Activated gamma-delta T cell treated with Interleukin-2 at 50 U/mL for 16 hours (primary cell): ENCODE measurements at places on chromosomes 11 and 22.
A peak's percentile ranks its signal among the peaks of the same experiment; 100 is the strongest.

DNA sequence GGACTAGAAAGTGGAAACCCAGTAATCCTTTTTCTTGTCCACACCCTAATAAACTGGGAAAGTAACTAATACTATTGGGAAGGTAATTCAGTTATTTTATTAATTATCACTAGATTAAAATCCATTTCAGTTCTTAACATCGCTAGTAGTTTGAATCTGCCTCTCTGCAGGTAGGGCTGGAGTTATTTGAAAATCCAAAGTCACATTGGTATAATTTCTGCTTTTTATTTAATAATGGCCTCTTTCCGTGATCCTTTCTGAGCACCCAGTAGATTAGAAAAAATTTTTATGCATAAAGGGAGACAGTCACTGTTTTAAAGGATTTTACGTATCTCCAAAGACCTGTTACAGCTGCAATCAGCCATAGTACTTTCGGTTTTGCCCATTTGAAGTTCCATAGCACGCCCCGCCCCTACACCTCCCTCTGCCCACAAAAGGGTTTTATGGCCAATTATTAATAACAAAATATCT lies 605 bp upstream of the COPB1 start:
- peak; percentile 45 for DNase-seq

- no peak for DNase-seq
Observed at GRCh38 chr11:68763181-68763721, 11.9 kb upstream of the TESMIN start.

GRCh38 chr22:18905540-18906409 lies at the start of gene DGCR6:
TSS of gene DGCR6 (plus strand) at chr22:18906320. CDS start at chr22:18906375, 55 bp downstream.
- no peak for DNase-seq

- DNase-seq = peak; percentile 36
Observed at GRCh38 chr11:122852074-122852795, 13.9 kb downstream of the CRTAM start.

DNA sequence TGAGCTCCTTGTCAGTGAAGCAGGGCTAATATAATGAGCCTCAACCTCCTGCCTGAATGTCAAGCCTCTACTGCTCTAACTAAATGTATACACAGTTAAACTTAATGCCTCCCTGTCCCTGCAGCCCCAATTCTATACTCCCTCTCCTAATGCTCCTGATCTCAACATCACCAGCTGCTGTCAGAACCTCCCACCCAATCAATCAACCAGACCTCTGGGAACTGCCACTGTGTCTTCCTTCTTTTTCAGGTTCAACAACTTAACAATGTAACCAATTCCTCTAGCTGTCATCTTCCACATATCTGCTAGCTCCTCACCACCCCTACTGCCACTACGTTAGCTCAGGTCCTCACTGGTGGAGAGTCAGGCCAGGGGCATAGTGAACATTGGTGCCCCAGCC lies 339.8 kb upstream of the NARS2 start:
- DNase-seq = no peak

DNA sequence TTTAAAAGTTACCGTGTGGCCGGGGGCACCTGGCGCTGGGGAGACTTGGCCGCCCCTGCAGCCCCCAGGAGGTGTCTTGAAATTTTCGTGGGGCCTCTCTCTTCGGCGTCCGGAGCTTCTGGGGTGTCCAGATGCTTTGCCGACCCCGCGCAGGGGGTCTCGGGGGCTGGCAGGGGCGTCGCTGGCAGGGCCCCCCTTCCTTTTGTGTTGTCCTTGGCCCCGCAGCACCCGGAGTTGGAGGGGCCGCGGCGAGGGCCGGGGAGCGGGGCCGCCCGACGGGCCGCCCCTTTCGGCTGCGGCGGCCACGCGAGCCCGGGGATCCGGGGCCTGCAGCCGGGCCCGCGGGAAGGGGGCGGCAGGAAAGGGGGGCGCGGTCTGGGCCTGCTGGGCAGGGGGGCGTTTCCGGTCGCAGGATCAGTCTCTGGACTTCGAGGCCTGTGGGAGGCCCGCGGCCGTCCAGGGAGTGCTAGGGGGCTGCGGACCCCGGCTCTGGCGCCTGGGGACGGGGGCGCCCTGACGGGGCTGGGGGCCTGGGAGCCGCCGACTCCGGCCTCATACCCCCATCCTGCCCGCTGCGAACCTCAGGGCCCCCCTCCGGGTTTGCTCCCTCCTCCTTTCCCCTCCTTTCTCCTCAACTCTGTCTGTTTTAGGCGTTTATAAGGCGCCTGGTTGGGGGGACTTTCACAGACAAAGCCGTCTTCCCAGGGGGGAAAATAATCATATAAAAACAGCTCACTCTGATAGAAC lies 869 bp downstream of the ZC3H7B start:
- DNase-seq = peak; percentile 7

- no peak for DNase-seq
Observed at GRCh38 chr11:119121811-119122124, 388 bp downstream of the HINFP start.

DNA sequence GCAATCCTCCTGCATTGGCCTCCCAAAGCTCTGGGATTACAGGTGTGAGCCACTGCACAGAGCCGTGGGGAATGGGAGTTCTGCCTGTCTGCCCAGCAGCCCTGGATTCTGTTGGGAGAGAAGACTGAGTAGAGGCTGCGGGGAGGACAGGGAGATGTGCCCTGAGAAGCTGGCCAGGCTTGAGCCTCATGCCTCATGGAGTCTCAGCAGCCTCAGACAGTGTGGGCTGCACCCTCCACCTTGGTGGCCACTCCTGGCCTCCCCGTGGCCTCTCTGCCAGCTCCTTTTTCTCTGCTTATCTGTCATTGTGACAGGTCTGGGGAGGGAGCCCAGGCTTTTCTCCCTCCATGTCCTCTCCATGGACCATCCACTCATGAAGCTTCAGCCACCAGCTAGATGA lies 43.2 kb downstream of the DKK3 start:
- DNase-seq = no peak

GRCh38 chr11:31877863-31878262 lies 66.7 kb upstream of the PAX6 start:
- DNase-seq = no peak

- no peak for DNase-seq
Observed at GRCh38 chr11:106399076-106399511, 321.6 kb downstream of the AASDHPPT start.

DNA sequence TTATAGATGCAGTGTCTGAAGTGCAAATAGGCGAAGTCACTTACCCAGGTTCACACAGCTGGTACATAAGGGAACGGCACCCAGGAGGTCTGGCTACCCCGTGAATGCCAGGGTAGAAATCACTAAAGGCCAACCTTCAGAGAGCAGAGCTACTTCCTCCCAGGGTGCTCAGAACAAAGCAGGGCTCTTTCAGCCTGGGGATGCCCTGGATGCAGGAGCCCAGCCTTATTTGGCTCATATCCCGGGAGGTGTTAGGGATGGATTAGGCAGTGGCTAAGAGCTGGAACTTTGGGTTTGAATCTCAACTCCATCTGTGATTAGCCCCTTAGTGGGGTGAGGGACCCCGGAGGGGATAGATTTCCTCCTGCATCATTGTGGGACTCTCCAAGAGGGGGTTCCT lies 33.1 kb upstream of the ASPHD2 start:
- DNase-seq = no peak

- DNase-seq = no peak
Observed at GRCh38 chr22:49753276-49753890, 74.3 kb downstream of the BRD1 start.

GRCh38 chr11:117881217-117881616 lies 4.8 kb upstream of the FXYD6 start:
- DNase-seq = no peak

- DNase-seq = no peak
Observed at GRCh38 chr11:2711161-2711560, 11.4 kb upstream of the KCNQ1OT1 start.

DNA sequence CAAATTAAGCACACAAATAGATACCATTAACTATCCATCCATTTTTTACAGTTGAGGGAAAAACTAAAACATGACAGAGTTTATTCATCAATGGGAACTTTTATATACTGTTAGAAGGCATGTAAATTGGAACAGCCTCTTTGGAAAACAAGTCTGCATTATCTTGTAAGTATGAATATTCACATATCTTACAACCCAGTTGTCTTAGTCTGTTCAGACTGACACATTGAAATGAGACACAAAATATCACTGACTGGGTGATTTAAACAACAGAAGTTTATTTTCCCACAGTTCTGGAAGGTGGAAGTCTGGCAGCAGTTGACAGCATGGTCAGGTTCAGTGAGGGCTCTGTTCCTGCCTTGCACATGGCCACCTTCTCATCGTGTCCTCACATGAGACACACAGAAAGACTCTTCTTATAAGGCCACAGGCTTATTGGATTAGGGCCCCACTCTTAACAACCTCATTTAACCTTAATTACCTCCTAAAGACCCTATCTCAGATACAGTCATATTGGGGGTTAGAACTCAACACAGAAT lies 5.4 kb upstream of the EIF3F start:
- DNase-seq = no peak

GRCh38 chr22:25883482-25884033 lies 141.6 kb downstream of the MYO18B start:
- DNase-seq = no peak

DNA sequence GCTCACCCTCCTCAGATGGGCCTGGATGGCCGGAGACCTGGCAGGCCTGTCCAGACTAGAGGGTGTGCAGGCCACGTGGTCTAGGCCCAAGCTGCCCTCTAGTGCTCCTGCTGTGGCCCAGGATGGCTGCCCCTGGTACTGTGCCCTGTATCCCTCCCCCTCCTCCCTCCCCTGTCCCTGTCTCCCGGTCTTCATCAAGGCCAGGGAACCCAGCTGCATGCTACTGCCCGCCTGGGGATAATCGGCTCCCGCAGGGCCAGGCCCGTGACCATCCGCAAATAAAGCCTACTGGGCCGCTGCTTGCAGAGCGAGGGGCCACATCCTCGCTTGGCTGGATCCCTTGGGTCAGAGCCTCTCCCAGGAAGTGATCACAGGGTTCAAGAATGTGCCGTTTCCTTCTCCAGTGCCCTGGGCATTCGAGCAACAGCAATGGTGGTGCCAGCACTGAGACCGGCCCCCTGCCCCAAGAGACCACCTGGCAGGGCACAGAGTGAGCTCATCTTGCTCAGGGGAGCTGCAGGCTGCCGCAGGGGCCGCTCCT lies 51.1 kb downstream of the WNT7B start:
- no peak for DNase-seq

DNA sequence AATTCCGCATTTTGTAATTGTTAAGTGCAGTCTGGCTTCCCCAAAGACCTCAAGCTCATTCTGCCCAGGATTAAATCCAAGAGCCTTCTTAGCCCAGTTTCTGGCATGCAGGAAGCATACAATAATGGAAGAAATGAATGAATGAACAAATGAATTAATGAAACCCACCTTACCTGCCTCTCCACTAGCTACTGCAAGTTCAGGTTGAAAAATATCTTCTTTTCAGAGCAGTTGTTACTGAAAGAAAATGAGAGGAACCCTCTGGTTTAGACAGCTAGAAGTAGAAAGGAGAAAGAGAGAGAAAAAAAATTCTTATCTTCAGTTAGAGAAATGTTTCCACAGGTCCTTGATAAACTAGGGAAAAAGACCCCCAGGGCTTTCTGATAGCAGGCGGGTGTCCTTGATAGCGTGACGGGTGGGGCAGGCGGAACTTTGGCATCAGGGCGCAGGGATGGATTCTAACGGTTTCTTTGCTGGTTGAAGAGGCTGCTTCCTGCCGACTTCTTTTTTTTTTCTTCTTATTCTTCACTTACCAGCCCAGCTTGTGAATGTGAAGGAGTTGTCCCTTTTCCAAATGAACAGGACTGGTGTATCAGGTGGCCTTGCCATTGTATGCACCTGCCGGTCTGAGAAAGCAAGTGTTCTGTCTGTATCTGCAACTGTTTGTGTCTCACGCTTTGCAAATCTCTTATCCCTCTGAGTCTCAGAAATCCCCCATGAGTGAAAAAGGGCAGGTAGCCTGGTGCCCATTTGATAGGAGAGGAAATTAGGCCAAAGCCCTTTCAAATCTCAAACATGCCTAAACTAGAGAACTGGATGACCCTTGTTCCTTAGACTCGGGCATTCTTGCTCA lies 10.0 kb downstream of the LMO2 start:
- no peak for DNase-seq

DNA sequence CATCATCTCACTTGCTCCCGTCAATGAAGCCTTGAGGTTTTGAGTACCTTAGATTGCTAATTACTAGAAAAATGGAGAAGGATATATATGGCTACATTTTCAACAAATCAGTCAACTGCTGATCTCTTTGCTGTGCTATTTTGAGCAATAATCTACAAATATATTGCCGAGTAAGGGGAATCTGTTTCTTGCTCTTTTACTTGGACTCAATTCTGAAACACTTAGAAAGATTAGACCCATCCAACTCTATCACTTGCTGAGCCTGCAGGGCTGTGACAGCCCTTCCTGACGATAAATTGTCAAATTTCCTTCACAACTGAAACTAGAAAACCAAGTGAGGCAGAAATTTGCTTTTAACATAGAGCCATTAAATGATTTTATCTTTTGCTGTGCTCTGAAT lies 16.9 kb downstream of the FEZ1 start:
- no peak for DNase-seq

GRCh38 chr11:129747071-129747470 lies 68.6 kb upstream of the TMEM45B start:
- DNase-seq = no peak

GRCh38 chr11:115112754-115113153 lies 391.5 kb downstream of the CADM1 start:
- DNase-seq = no peak

DNA sequence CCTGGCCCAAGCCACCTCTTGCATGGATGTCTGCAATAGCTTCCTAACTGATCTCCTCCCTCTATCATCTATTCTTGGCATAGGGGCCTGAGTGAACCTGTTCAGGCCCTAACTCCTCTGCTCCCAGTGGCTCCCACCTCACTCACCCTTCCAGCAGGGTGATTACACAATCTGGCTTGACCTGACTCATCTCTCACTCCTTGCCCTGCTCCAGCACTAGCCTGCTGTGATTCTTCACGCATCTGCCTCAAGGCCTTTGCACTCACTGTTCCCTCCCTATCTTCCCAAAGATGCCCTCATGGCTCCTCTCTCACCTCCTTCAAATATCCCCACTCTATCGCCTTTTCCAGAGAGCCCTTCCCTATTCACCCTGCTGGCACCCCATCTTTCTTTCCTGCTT lies 10.5 kb downstream of the SCN4B start:
- no peak for DNase-seq

GRCh38 chr22:32336771-32337424 lies 20.8 kb upstream of the RFPL3 start:
- DNase-seq = no peak

DNA sequence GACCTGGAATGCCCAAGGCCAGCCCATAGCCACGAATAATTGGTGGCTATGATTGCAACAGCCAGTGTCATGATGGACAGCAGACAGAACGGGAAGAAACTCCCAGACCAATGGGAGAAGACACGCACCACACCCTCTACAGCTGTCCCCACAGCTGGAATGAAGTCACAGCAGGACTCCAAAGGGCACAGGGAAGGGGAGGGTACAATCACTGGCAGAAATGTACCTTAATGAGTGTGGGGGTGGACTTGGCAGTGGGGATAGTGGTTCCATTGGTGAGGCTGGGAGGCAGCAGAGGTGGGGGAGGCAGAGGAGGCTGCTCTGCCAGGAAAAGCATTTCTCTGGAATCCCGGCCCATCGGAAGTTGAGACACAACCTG lies 52.9 kb downstream of the SGSM3 start:
- no peak for DNase-seq

- no peak for DNase-seq
Observed at GRCh38 chr22:19535001-19535400, 10.8 kb upstream of the CLDN5 start.
